ENCODE measurements at places on chromosomes 1 and 21. TPM values are rescaled to one million over a fixed set of nuclear protein-coding genes. Genes with fewer than 3 reads are reported as not detected.

Gene KMO
- total RNA-seq: 1.1 TPM

Gene TEDDM1
- not detected for total RNA-seq

Gene HSPB7
- 19.0 TPM for total RNA-seq

Gene CAMSAP2
- 38.6 TPM for total RNA-seq

Gene LAMB3
- total RNA-seq: 23.9 TPM

DNA sequence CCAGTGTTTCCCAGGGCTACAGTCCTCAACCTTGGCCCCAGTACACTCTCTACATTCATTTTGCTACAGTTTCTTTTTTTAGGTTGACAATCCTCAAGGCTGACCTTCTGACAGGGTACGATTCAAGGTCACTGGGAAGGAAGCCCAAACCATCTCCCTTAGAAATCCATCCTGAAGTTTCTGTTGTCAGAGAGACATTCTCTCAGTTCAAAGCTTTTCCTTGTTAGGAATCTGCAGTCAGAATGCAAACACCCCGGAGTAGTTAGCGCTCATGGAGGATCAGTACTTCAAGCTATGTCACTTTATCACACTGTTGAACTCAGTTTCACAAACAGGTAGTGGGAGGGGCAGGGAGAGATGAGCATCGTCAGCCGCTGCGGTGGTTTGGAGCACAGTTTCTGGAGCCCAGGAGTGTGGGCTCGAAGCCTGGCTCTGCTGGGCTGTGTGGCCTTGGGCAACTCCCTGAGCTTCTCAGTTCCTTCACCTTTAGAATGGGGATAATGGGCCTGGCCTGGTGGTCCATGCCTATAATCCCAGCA, 4.2 kb downstream of the SLC2A5 start:
- DNase-seq: no peak
- H3K36me3 ChIP-seq: no peaks in the 10 kb centered on the region
- H3K27ac ChIP-seq: peak overlapping the region; percentile 67
- H3K4me3 ChIP-seq: no peak overlapping the region

- H3K4me1 ChIP-seq: peaks cover 4% of the 10 kb centered on the region
- no peaks in the 10 kb centered on the region for H3K27me3 ChIP-seq
- no peaks in the 10 kb centered on the region for H3K36me3 ChIP-seq
These were observed 14.6 kb downstream of the SDC3 start for GRCh38 chr1:30893776-30894507.

GRCh38 chr1:64915381-64916274, 50.7 kb downstream of the JAK1 start:
- peak; percentile 54 for DNase-seq
- H3K4me3 ChIP-seq: no peak overlapping the region
- no peaks in the 10 kb centered on the region for H3K4me1 ChIP-seq
- H3K27me3 ChIP-seq: no peaks in the 10 kb centered on the region
- no peak overlapping the region for H3K27ac ChIP-seq

DNA sequence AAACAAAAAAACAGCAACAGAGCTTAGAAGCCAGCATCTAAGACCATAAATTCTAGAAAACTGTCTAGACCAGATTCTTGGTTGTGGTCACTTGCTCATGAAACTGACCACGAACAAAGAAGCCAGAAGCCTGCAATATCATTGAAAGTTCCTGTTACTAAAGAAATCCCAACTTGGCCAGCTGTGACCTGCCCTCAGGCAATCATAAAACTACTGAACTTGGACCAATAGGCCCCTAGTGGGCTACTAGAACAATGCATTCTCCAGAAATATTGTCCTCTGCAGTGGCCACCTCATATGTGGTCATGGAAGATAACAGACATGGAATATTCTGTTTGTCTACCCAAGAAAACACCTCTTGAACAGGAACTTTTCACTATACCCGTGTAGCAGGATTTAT, 87.7 kb downstream of the SPATA17 start:
- H3K27me3 ChIP-seq: no peaks in the 10 kb centered on the region
- H3K4me1 ChIP-seq: no peaks in the 10 kb centered on the region
- no peaks in the 10 kb centered on the region for H3K36me3 ChIP-seq
- DNase-seq: no peak
- H3K27ac ChIP-seq: no peak overlapping the region

GRCh38 chr1:193141804-193142203, 20.0 kb downstream of the CDC73 start:
- H3K36me3 ChIP-seq: no peaks in the 10 kb centered on the region
- DNase-seq: no peak
- no peaks in the 10 kb centered on the region for H3K27me3 ChIP-seq

DNA sequence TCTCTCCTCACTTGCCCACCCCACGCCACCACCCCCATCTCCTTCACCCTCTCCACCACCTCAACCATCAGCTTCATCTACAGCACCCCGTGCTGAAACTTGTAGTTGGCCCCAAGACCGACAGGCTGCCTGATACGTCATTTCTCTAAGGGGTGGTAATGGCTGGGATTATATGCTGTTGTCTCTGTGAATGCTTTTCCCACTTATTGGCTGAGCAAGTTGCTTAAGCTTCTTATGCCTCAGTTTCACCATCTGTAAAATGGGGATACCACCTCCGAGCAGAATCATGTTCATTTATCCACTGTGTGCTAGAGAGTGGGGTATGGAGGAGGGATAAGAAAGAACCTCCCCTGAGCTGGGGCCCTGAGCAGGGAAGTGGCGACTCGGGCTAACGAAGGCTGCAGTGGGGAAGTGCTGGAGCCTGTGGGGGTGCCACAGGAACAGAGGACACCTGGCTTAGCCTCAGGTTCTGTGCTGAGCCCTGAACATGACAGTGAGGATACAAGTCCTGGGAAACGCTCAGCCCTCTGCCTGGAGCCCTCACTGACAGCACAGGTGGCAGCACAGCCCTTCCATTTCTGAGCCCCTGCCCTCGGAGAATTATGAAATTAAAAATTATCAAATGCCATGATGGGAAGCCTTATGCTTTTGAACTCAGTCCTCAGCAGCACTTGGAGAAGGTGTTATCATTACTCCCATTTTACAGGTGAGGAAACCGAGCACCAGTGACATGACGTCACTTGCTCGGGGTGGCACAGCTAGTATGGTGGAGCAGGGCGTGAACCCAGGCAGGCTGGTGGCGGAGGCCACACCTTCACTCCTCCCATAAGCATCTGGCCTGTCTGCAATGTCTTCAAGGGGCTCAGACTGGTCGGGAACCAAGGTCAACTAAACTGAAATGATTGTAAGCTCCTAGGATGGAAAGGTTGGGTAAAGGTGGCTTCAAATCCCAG, 2.8 kb downstream of the MATN1 start:
- H3K27ac ChIP-seq: no peak overlapping the region
- DNase-seq: no peak
- no peaks in the 10 kb centered on the region for H3K4me1 ChIP-seq
- H3K4me3 ChIP-seq: no peak overlapping the region
- no peaks in the 10 kb centered on the region for H3K27me3 ChIP-seq

GRCh38 chr1:176983731-176984130, 180.8 kb downstream of the ASTN1 start:
- no peak for DNase-seq
- no peaks in the 10 kb centered on the region for H3K36me3 ChIP-seq
- H3K27ac ChIP-seq: no peak overlapping the region
- no peaks in the 10 kb centered on the region for H3K27me3 ChIP-seq

- no peak overlapping the region for H3K27ac ChIP-seq
- H3K4me3 ChIP-seq: no peak overlapping the region
- no peaks in the 10 kb centered on the region for H3K4me1 ChIP-seq
- H3K36me3 ChIP-seq: no peaks in the 10 kb centered on the region
These were observed 17.2 kb downstream of the SYT2 start for GRCh38 chr1:202692959-202693555.

DNA sequence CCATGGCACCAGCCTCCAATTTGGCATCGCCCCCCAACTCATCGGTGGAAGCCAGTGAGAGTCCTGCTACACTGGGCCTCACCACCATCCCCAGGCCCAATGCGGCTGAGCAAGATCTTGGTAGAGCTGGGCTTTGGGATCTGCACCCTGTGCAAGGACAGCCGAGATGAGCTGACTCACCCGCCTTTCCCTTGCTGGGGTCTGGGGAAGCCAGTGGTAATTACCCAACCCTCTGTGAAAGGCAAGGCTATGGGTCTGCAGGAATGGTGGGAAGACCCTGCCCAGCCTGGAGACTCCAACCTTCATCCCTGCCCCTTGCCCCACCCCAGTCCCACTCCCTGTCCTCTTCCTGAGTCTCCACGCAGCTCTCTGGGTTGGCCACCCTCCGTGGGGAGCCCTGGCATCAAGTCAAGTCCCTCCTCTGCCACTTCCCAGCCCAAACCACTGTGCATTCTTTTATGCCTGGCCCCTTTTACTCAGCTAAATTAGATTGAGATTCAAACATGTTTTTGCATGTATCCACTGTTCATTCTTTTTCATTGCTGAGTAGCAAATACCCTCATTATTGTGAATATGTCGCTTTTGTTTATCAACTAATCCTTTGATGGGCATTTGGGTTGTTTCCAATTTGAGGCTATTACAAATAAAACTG, 8.8 kb downstream of the SMCP start:
- H3K36me3 ChIP-seq: no peaks in the 10 kb centered on the region
- no peaks in the 10 kb centered on the region for H3K27me3 ChIP-seq
- H3K4me3 ChIP-seq: no peak overlapping the region
- DNase-seq: no peak
- H3K4me1 ChIP-seq: no peaks in the 10 kb centered on the region
- no peak overlapping the region for H3K27ac ChIP-seq

DNA sequence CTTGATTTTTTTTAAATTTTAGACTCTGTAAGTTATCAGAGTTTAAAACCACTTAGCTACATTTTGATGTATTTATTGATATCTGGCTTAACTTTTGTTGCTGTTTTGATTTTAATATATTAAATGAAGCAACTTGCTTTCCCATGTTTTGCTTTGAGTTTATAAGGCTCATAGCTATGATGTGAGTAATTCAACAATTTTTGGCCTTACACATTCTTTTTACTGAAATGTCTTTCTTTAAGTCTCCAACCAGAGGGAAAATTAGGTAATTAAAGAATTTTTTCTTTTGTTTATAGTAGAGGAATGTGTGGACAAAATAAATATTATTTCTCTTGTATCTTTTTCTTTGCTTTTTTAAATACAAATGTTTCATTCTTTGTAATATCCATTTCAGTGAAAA, 258.3 kb upstream of the ADAMTS5 start:
- H3K4me1 ChIP-seq: no peaks in the 10 kb centered on the region
- H3K27me3 ChIP-seq: no peaks in the 10 kb centered on the region
- no peak overlapping the region for H3K4me3 ChIP-seq

- H3K4me3 ChIP-seq: no peak overlapping the region
- no peaks in the 10 kb centered on the region for H3K4me1 ChIP-seq
- no peak for DNase-seq
- no peaks in the 10 kb centered on the region for H3K27me3 ChIP-seq
- no peak overlapping the region for H3K27ac ChIP-seq
These were observed 23.5 kb downstream of the SMYD3 start for GRCh38 chr1:246483569-246483933.

- no peak overlapping the region for H3K27ac ChIP-seq
- H3K4me3 ChIP-seq: no peak overlapping the region
- DNase-seq: no peak
- no peaks in the 10 kb centered on the region for H3K27me3 ChIP-seq
- no peaks in the 10 kb centered on the region for H3K4me1 ChIP-seq
- no peaks in the 10 kb centered on the region for H3K36me3 ChIP-seq
These were observed 582.6 kb downstream of the MRPL39 start for GRCh38 chr21:25024639-25025038.

DNA sequence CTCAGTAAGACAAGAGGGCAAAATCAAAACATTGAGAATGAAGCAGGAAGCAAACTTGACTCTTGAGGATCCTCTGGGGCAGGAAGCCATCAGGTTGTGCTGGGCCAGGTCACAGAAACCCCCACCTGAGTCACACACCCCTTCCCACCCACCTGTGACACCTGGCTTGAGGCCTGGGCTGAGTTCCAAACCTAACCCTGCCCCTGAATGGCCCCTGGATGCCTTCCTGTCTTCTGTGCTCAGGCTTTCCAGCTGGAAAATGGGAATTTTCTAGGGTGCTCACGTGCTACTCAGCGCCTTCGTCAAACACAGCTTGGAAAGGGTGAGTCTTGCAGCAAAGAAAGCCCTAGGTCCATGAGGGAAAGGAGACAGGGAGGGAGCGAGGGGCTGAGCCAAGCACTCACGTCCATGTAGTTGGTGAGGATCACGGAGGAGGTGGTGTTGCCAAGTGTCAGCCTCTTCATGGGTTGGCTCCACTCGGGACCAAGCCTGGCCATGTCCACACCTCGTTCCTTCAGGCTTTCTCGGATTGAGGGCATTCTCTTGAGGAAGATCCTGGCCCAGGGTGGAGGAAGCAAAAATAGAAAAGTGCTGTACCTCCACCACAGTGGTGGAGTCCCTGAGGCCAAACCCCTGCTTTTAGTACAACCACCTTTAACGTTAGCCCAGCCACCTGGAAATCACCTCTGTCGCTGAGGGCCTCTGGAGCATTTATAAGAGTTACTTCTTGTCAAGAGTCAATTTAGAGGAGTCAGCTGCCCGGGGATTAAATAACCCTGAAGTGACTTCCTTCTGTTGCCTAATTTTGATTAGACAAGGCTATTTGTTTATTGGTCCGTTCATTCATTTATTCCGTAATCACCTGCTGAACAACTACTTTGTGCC, 4.3 kb downstream of the REN start:
- H3K27ac ChIP-seq: no peak overlapping the region
- no peaks in the 10 kb centered on the region for H3K27me3 ChIP-seq
- H3K36me3 ChIP-seq: no peaks in the 10 kb centered on the region
- H3K4me1 ChIP-seq: no peaks in the 10 kb centered on the region
- H3K4me3 ChIP-seq: no peak overlapping the region

DNA sequence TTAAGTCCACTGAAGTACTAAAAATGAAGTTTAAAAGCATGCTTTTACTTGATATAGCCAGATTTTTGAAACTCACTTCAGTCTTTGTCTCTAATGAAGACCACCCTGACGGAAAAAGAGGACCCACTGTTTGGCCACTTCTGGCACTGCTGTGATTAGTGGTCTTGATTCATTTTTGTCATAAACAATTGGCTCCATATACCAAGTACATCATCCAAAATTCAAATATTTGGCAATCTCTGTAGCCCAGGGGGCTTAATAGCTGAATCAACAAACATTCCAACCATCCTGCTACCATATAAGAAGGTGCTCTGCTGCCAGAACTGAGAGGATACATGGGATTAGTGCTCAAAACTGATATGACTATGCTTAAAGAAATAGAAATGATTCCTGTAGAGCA, 156.0 kb downstream of the COL24A1 start:
- no peaks in the 10 kb centered on the region for H3K27me3 ChIP-seq
- H3K4me3 ChIP-seq: no peak overlapping the region
- no peak overlapping the region for H3K27ac ChIP-seq
- no peaks in the 10 kb centered on the region for H3K4me1 ChIP-seq
- DNase-seq: no peak

DNA sequence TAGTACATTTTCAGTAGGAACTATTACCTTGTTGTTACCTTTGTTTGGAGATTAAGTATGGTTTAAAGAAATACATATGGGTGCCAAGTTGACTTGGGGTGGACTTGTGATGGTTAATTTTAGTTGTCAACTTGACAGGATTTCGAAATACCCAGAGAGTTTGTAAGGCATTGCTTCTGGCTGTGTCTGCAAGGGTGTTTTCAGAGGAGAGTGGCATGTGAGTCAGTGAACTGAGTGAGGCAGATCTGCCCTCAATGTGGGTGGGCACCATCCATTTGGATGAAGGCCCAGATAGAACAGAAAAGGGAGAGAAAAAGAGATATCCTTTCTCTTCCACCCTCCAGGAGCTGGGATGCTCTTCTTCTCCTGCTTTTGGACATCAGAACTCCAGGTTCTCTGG, 315.5 kb downstream of the GPATCH2 start:
- no peaks in the 10 kb centered on the region for H3K36me3 ChIP-seq
- no peaks in the 10 kb centered on the region for H3K27me3 ChIP-seq
- no peak overlapping the region for H3K4me3 ChIP-seq
